ENCODE measurements at places on chromosomes 1 and 21.

- DNase-seq = no peak
Observed at GRCh38 chr1:228267962-228268880, 60.4 kb downstream of the OBSCN start.

GRCh38 chr1:78318011-78318410 lies 172.8 kb upstream of the PTGFR start:
- no peak for DNase-seq

GRCh38 chr1:34320053-34320669 lies 143.5 kb downstream of the C1orf94 start:
- no peak for DNase-seq

GRCh38 chr21:36321325-36322082 lies 1.5 kb downstream of the MORC3 start:
- DNase-seq = peak; percentile 48

- no peak for DNase-seq
Observed at GRCh38 chr1:179889589-179889988, 7.5 kb downstream of the TOR1AIP1 start.

DNA sequence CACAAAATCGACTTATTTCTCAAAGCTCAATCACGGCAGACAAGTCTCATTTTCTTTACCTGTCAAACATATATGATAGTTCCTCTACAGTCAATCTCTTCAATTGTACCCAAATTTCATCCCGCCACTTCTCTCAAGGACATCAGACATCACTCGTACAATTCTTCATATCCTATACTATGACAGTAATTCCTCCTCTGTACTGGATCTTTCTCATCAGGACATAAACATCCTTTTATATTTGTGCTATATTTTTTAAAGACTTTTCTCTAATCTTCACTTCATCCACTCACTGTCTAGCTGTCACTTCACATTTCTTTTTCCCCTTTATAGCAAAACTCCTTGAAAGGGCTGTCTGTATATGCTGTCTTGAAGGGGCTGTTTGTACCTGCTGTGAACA lies 419.1 kb upstream of the NR5A2 start:
- DNase-seq = no peak

- DNase-seq = no peak
Observed at GRCh38 chr1:165281207-165281901, 75.2 kb downstream of the LMX1A start.

- no peak for DNase-seq
Observed at GRCh38 chr1:245605480-245606156, 450.8 kb downstream of the KIF26B start.

- DNase-seq = no peak
Observed at GRCh38 chr1:7824701-7825100, 28.2 kb downstream of the UTS2 start.

All from globus pallidus (tissue), 1 donor.